Gastrocnemius medialis (tissue), 4 donors: ENCODE measurements at places on chromosomes 5 and 9. TPM values are rescaled to one million over a fixed set of nuclear protein-coding genes. Genes with fewer than 3 reads are reported as not detected.

NOXA1 gene
- 0.41 TPM for total RNA-seq

DNA sequence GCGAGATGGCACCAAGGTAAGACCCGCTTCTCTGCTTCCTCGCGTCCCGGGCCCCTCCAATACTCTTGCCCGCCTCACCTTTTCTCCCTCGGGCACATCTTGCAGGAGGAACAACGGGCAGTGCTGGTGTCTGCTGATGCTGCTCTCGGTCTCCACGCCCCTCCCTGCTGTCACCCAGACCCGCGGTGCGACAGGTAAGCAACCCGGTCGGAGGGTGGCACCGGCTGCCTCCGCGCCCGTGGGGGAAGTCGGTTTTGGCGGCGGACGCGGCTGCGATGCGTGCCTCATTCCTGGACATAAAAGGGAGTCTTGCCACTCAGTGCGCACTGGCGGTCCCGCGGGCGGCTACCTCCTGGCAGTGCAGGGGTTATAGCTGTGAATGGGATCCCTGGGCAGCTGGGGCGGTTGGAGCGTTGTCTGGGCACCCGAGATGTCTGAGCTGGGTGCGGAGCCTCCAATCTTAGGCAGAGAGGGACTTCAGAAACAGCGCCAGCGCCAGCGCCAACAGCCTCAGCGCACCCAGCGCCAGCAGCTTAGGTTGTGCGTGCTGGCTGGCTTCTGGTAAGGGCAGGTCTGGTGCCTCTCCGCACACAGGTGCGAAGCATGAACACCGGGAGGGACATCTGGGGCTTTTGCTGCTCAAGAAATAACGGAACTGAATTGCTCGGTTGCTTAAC is 488 bp downstream of the COL15A1 start:
- H3K4me1 ChIP-seq, result peaks cover 12% of the 10 kb centered on the region
- DNase-seq, result no peak
- H3K4me3 ChIP-seq, result peak overlapping the region; percentile 59
- peaks cover 42% of the 10 kb centered on the region for H3K27me3 ChIP-seq
- H3K27ac ChIP-seq, result peak overlapping the region; percentile 73
- no peaks in the 10 kb centered on the region for H3K36me3 ChIP-seq

GRCh38 chr5:42583322-42583721 is 160.1 kb downstream of the GHR start:
- peak overlapping the region; percentile 79 for H3K27ac ChIP-seq
- H3K36me3 ChIP-seq, result no peaks in the 10 kb centered on the region
- no peaks in the 10 kb centered on the region for H3K27me3 ChIP-seq
- H3K4me1 ChIP-seq, result peaks cover 63% of the 10 kb centered on the region

DNA sequence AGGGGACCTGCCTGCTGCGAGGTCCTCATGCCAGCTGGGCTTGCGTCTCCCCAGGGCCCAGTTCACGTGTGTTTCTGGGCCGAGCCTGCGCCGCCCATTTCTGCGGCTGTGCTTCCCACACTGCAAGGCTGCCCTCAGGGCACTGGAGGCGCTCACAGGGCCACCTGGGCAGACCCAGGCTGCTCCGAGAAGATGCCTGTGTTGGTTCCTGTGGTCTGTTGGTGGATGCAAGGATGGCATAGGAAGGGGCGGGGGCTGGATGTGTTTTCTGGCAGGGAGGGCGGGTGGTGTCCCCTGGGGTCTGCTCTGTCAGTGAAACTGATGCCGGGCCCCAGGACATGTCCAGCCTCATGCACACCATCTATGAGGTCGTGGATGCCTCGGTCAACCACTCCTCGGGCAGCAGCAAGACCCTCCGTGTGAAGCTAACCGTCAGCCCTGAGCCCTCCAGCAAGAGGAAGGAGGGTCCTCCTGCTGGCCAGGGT is 25.9 kb downstream of the NKD2 start:
- peaks cover 37% of the 10 kb centered on the region for H3K27me3 ChIP-seq
- DNase-seq, result no peak
- no peak overlapping the region for H3K27ac ChIP-seq
- H3K36me3 ChIP-seq, result no peaks in the 10 kb centered on the region
- no peak overlapping the region for H3K4me3 ChIP-seq

GRCh38 chr9:13027879-13028278 is 251.6 kb downstream of the MPDZ start:
- H3K4me1 ChIP-seq, result no peaks in the 10 kb centered on the region
- H3K27ac ChIP-seq, result no peak overlapping the region
- no peaks in the 10 kb centered on the region for H3K27me3 ChIP-seq
- no peaks in the 10 kb centered on the region for H3K36me3 ChIP-seq

GRCh38 chr5:106189121-106189809 is 1481.5 kb downstream of the EFNA5 start:
- H3K4me3 ChIP-seq, result no peak overlapping the region
- no peaks in the 10 kb centered on the region for H3K4me1 ChIP-seq
- no peaks in the 10 kb centered on the region for H3K36me3 ChIP-seq
- DNase-seq, result no peak
- H3K27me3 ChIP-seq, result no peaks in the 10 kb centered on the region
- H3K27ac ChIP-seq, result no peak overlapping the region

FAM169A gene
- total RNA-seq, result not detected

DNA sequence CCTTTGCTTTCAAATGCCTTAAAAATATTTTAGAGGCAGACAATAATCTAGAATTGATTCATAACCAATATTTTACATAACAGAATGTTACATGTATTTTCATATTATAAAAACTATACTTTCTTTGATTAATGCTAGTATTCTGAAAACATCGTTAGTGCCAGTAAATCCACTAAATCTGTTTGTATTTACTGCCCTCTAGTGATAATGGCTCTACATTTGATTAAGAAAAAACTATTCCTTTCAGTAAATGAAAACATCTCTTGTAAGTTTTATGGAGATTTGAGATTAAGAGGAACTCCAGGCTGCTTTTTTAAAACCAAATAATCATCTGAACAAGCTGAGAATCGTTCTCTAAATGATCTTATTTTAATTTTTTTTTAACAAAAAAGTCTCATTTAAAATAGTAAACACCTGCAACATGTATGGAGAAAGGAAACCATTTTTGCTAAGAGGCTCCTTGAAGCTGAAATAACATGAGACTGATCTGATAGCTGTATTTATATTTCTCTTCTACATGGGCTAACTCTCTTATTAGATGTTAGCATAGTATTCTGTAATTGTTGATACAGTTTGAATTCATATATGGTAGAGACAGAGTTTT is 424.7 kb downstream of the RAB3C start:
- H3K4me3 ChIP-seq, result no peak overlapping the region
- DNase-seq, result no peak

- no peaks in the 10 kb centered on the region for H3K36me3 ChIP-seq
- H3K4me3 ChIP-seq, result no peak overlapping the region
- no peaks in the 10 kb centered on the region for H3K4me1 ChIP-seq
- no peak for DNase-seq
- no peaks in the 10 kb centered on the region for H3K27me3 ChIP-seq
Measured at GRCh38 chr5:134084570-134084969, 29.9 kb upstream of the TCF7 start.
